ENCODE measurements at places on chromosomes 4 and X. TPM values are rescaled to one million over a fixed set of nuclear protein-coding genes. Genes with fewer than 3 reads are reported as not detected.

Gene GAB1
- total RNA-seq: 6.9 TPM

Gene SRPX2
- total RNA-seq: 58.5 TPM

Gene HHIP
- 2.8 TPM for total RNA-seq

Gene SPARCL1
- total RNA-seq: 0.07 TPM

Gene SLC10A7
- 8.7 TPM for total RNA-seq

Gene TBL1X
- 12.7 TPM for total RNA-seq

Data from M059J (cell line).